Activated CD4-positive, alpha-beta T cell treated with anti-CD3 and anti-CD28 coated beads, Interleukin-2, amount 50 U/mL, for 24 hours (primary cell): ENCODE measurements at places on chromosomes 4 and X.

DNA sequence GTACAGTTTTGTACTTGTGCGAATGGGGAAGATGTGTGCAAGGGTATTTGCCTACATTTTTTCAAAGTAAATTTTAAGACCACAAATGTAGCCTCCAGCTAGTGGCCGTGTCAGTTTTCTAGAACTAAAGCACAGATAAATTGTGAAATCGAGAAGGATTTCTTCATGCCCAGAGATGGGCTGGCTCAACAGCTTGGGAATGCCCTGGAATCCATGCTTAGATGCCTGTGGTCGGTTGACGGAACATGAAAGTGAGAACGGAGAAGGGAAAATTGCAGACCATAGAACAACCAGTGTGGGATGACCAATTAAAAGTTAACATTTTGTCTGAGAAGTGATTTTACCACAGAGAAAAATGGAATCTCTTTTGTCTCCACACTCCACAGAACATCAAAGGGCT is 73.2 kb upstream of the VCX2 start:
- DNase-seq: no peak

DNA sequence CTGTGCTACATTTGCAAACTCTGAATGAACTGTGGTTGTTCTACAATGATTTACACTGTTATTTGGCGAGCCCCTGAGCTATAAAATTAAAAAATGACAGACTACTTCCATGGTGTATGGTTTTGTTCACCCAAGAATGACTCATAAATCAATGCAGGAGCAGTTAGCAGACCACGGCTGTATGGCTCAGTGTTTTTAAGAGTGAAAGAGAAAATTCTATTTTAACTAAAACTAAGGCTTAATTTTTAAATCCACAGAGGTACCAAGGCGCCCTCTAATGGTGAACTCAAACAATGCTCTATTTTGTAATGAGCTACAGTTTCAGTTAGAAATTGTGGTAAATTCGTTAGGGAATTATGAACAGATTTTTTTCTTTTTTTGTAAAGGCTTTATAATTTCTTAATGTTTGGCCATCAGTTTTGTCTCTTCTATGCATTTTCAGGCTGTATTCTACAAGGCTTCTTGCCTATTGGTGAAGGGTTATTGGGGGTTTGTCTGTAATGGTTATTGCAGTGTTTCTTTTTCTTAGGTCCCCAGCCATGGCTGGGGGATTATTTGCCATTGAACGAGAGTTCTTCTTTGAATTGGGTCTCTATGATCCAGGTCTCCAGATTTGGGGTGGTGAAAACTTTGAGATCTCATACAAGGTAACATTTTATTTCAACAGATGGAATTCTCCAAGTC is 32.5 kb downstream of the HMGB2 start:
- DNase-seq: no peak

DNA sequence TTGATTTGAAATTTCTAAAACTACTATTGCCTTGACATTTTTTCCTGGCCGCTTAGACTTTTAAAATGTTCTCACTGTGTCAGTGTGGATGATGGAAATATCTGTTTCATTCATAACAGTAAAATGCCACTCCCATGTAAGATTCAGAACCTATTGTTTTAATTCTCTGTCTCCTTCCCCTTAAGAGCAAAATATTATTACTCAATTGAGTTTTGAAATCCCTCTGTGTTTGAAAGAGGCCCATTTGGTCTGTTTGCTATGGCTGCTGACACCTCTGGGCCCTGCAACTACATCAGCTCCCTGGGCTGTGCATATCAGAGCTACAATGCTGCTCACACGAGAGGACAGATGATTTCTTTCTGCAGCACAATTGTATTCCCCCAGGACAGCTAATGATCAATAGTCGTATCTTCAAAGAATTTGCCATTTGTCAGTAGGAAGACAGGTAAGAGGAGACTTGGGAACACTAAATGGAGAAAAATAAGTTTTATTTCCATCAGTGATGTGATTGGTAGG is 388.0 kb upstream of the GALNT7 start:
- DNase-seq: no peak

DNA sequence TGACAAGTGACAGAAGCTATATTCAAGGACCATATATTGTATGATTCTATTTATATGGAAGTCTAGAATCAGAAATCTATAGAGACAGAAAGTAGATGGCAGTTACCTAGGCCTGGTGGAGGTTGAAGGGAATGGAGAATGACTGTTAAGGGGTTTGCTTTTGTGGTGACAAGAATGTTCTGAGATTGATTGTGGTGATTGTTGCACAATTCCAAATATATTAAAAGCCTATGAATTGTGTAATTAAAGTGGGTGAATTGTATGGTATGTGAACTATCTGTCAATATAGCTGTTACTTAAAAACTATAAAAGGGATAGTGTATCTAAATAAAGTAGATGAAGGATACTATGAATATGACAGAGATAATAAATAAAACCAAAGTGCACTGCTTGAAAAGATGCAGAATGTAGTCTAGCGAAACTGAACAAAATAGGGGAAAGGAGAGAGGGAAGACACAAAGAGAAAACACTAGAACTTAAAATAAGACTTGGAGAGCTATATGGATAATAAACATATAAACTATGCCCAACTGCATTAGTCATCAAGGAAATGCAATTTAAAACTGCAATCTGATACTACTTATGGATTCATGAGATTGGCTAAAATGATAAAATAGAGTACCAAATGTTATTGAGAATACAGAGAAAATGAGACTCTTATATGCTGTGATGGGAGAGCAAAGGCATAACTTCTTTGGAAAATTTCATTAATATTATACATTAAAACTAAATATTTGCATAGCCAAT is 82.1 kb upstream of the BANK1 start:
- no peak for DNase-seq

DNA sequence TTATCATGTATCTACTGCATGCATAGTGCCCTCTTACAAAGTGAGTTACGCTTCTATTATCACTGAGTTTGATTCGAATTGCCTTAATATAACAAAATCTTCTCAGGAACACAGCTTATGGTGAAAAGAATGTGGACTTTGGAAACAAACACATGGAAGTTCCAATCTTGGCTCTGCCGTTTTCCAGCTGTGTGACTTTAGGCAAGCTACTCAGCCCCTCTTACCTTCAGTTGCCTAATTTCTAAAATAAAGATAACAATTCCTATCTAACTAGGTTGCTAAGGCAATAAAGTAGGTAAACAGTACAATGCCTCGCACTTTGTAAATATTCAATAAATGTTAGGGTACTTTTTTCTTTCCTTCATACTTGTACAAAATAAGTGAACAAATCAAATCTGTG is 104.0 kb upstream of the GRIA3 start:
- DNase-seq: no peak

DNA sequence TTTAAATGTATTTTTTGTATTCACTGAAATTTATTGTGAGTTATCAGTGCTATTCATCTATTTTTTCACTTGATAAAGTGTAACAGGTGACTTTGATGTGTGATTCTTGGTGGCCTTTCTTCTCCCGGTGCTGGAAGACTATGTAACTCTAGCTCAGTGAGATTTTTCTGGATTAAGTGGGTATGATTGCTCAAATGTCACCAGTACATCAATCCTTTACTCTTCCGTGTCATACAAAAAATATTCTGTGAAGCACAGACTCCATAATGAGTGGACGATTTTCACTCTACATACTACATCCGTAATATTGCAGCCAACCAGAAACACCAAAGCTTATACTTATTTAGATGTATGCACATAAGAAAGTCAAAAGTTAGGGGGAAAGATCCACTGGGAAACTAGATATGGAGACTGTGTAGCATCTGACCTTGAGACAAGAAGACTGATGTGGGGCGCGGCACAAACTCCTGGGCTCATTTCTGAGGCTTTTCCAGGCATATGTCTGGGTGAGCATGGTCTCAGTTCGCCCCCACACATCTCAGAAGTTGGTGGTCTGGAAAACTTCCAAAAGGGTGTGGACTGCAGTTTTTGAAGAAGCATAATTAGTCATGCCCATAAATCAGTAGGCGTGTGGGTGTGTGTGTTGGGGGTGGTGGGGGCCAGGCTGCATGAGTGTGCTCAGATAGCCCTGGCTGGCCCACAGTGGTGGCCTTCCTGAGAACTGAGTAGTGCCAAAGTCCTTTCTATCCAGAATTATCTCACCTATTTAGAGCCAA is 53.9 kb upstream of the TENM3 start:
- no peak for DNase-seq

DNA sequence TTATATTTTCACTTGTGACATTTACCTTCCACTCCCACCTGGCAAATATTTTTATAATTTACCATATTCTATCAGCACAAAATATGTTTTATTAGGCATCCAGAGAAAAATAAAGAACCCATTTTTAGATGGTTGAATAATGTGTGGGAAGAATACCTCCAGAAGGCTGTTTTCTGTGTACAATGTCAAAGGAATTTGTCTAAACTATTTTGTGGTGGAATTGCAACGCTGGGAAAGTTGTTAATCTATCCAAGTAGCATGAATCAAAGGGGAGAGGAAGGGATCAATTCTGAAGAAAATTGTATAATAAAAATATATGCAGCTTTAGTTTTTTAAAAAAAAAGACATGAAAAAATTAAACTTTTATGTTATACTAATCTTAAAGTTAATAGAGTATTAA is 706.5 kb downstream of the FSTL5 start:
- no peak for DNase-seq

- no peak for DNase-seq
These were observed 685.8 kb downstream of the GABRG1 start for GRCh38 chr4:45438047-45438446.

DNA sequence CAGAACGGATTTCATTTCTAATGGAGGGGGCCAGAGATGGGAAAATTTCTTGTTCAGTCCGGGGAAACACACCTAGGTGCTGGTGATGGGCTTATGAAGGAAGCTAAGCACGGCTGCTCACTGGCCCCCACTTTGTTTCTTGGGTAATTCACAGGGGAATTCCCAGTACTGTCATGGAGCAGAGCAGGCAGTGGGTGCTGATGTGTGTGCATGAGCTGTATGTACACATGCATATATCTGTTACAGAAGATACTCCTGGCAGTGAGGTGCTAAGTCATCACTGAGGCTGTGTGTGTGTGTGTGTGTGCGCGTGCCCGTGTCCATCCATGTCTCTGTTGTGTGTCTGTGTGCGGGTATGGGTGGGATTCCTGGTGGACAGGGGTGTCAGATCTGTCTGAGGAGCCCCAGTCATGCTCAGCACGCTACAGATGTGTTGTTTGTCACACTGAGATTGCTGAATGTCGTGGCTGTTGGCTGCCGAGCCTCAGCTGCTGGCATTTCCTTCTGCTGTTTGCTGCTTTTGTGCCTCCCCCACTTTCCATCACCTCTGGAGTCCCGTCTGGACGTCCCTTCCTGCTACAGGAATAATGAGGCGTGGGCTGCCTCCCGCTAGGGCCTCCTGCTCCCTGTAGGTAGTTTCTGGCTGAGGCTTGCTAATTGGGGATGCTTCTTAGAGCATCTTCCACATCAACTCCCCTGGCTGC is 53.3 kb downstream of the JADE1 start:
- DNase-seq: peak; percentile 6

GRCh38 chr4:39614487-39615162 is 24.0 kb downstream of the SMIM14 start:
- DNase-seq: no peak

GRCh38 chr4:107893171-107894137 is 37.9 kb upstream of the CYP2U1 start:
- DNase-seq: no peak
